Stimulated activated effector memory CD8-positive, alpha-beta T cell treated with anti-CD3 and anti-CD28 coated beads, Interleukin-12 subunit alpha, Interleukin-12 subunit beta, amount 100 ng/mL, for 72 hours (primary cell): ENCODE measurements at places on chromosomes 16 and 17.

DNA sequence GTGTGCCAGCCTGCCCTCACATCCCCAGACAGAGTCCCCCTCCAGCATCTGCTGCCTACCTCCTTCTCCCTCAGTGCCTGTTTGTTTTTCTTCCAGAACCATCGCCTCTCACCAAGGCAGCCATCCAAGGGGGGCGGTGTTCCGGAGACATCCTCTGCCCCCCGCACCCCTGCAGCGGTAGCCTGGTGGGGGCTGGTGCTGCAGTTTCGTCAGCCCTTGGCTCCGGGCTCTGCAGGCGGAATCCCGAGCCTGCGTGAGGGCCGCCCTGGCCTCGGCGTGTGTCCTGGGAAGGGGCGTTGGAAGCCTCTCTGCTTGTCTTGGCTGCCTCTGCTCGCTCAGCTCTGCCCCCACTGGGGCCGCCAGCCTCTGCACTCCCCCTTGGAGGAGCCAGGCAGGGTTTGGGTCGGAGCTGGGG, 126.0 kb upstream of the CIBAR2 start:
- DNase-seq, result no peak

GRCh38 chr17:50865868-50866260, 290 bp downstream of the TOB1 start:
- no peak for DNase-seq

DNA sequence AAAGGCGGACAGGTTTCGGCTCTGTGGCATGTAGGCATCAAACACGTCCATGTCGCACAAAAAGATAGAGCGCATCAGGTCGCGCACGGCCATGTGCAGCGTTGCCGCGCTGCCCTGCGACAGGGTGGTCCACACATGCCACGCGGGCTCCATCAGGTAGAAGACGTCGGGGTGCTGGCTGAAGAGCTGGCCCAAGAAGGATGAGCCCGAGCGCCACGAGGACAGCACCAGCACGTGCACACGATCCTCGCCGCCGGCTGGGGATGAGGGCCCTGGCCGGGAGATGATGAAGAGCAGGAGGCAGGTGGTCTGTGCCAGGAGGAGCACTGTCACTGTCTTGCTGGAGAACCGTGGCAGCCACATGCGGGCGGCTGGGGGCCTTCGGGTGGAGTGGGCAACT, 5.9 kb downstream of the CHST5 start:
- no peak for DNase-seq

DNA sequence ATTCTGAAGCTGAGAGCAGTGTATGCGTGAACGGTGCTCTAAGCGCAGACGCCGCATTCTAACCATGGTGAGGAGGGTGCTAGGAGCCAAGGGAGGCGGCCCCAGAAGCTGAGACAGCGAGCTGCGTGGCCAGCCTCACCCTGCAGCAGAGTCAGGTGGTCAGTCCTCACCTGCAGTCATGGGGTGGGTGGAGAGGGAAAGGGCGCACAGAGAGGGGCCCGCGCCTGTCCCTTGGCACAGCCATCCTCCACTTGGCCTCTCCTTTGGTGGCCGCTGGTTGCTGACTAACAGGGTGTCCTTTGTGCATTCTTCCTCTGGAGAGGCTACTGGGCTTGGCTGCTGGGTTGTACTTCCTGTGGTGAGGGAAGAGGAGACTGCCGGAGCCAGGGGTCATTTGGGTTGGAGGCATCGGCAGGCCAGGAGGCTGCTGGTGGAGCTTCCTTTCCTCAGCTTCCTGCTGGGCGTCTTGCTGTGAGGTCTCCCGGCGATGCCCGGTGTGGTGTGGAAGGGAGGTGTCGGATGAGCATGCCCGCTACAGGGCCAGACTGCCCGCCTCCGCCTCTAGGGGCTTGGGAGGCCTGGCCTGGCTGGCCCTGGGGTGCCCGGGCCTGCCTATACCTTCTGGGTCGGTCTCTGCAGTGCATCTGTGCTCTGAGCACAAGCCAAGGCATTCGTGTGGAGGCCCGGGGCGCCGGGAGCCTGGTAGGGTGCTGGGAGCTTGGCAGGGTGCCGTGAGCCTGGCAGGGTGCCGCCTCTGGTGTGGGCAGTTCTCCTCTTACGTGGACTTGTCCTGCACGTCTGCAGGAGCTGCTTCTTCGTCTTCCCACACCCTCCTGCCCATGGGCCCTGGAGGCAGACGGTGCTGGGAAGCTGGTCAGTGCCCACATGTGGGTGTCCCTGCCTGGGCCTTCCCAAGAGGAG, 17.4 kb downstream of the RNF213 start:
- no peak for DNase-seq

- DNase-seq, result no peak
These were observed 110.2 kb downstream of the HS3ST3A1 start for GRCh38 chr17:13491491-13491890.

- no peak for DNase-seq
These were observed 19.7 kb downstream of the ADGRG1 start for GRCh38 chr16:57648125-57648524.

DNA sequence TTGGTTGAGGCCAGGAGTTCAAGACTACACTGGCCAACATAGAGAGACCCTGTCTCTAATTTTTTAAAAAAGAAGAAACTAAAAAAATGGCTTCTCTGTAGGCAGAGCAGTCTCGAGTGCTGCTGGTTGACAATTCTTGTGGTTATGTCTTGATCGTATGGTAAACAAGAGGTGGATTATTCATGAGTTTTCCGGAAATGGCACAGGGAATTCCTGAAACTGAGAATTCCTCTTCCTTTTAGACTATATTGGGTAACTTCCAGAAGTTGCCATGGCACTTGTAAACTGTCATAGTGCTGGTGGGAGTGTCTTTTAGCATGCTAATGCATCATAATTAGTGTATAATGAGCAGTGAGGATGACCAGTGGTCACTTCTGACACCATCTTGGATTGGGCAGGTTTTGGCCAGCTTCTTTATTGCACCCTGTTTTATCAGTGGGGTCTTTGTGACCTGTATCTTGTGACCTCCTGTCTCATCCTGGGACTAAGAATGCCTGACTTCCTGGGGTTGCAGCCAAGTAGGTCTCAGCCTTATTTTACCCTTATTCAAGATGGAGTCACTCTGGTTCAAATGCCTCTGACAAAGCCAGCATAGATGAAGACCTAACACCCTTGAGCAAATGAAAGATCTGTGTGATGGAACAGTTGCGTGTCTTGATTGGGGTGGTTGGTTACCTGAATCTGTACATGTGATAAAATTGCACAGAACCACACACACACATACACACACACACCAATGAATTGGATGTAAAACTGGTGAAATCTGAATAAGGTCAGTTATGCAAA, 30.2 kb downstream of the BMERB1 start:
- DNase-seq, result no peak

DNA sequence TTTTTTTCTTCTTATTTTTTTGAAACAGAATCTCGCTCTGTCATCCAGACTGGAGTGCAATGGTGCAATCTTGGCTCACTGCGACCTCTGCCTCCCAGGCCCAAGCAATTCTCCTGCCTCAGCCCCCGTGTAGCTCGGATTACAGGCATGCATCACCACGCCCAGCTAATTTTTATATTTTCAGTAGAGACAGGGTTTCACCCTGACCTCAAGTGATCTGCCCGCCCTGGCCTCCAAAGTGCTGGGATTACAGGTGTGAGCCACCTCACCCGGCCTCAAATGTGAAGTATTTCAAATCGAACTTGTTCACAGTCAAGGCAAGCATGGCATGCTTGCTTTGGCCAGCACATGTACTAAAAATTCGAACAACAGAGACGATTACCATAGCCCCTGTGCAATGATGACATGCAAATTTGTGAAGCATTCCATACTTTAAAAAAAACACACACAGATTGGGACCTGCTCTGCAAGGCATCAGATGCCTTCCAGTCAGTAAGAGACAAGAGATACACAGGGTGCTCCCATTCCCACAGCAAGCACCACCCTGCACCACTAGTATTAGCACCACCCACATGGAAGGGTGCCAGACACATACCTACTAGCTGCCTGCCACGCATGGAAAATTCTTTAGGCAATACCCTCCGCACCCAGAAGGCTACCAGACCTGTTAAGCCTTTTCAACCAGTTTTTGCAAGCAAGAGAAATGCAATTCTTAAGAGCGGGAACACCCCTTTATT, 47.2 kb downstream of the ANKRD11 start:
- no peak for DNase-seq

DNA sequence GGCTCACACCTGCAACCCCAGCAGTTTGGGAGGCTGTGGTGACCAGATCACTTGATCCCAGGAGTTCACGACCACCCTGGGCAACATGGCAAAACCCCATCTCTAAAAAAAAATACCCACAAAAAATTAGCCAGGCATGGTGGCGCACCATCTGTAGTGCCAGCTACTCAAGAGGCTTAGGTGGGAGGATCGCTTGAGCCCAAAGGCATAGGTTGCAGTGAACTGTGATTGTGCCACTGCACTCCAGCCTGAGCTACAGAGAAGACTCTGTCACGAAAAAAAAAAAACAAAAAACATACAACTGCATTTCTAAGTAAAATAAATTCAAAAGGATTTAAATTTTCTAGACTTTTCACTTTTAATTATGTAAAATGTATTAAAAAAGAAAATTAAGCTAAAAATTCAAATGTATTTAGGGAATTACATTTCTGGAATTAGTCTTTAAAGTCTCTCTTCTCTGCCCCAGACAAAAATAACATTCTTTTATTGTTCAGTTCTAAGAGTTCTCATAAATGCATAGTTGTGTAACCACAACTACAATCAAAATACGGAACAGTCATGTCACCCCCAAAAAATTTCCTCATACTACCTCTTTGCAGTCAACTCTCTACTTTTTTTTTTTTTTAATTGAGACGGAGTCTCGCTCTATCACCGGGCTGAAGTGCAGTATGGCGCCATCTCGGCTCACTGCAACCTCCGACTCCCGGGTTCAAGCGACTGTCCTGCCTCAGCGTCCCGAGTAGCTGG, 14.1 kb downstream of the FAM222B start:
- DNase-seq, result no peak

DNA sequence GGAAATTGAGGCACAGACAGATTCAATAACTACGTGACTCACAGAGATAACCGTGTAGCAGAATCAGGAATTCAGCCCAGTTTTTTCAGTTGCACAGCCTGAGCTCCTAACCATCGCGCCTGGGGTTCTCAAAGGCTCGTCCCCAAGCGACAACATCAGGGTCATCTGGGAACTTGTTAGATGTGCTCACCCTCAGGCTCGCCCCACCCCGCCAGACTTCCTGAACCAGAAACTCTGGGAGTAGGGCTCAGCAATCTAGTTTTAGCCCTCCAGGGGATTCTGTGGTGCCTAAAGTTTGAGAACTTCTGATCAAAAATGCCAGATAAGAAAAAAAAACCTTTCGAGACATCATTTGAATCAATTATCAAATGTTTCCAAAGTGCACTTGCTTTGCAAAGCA, 559.8 kb downstream of the WWOX start:
- no peak for DNase-seq

GRCh38 chr16:72197545-72197944, 25.6 kb upstream of the PMFBP1 start:
- DNase-seq, result no peak

DNA sequence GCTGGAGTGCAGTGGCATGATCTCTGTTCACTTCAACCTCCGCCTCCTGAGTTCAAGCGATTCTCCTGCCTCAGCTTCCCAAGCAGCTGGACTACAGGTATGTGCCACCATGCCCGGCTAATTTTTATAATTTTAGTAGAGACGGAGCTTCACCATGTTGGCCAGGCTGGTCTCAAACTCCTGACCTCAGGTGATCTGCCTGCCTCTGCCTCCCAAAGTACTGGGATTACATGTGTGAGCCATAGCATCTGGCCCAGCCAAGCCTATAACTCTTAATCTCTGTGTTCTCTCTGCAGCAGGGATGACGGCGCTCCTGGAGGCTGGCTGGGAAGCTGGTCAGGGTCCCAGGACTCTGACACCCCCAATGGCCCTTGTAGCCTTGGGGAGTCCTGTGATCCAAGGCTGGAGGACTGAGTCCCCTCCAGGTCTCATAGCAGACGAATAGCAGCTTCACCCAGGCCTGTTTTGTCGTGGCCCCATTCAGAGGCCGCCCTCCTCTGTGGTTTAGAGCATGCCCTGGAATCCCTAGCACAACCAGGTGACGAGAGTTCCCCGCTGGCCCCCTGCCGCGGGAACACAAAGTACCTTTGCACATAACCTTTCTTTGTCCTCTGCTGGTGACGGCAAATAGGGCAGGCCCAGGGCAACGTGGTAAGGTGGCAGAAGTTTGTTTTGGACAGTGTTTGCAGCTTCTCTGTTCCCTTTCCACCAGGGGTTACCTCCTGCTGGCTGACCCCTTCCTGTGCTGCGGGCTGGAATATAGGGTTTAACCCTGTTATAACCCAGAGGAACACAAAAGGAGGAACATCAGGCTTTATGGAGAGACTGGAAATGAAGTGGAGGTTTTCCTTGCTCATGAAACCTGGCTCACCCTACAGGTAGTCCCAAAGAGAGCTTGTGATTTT, 43.0 kb upstream of the TOB1 start:
- no peak for DNase-seq

- DNase-seq, result no peak
These were observed 33.8 kb upstream of the ADGRG1 start for GRCh38 chr16:57594531-57595031.

- no peak for DNase-seq
These were observed 41.9 kb upstream of the EMP2 start for GRCh38 chr16:10622036-10622921.

DNA sequence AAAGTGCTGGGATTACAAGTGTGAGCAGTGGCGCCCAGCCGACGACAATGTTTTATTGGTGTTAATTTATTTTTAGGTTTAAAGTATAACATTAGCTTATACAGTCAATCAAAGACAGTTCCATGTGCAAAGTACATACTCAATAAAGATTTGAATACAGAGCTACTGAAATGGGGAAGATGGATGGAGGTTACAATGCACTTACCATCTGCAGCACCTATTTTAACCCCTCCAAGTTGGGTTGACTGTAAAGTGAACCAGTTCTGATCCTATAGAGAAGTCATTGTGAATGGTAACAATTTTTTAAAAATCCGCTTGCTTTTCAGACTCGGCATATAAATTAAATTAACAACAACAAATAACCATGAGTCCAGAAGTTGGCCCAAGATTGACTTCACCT, 679 bp upstream of the PSKH1 start:
- no peak for DNase-seq

DNA sequence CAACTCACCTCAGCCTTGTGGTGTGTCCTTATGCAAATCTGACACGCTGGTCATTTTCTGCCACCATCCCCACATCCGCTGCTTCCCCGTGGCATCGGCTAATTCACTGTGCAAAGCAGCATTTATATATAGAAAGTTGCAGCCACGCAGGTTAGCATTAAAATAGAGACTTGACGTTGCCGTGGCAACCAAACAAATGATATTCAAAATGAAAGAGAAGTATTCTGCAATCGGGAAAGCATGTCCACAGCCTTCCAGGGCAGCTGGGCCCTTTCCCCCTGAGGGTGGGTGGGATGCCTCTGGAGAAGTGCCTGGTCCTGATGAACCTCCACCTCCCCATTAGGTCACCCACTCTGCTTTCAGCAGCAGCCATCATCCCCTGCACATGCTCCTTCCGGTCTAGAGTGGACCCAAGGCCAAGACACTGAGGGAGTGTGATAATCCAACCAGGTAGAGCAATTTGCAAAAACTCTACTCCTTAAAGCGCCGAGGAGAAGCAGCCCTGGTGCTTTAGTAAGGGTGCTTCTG, 138.7 kb downstream of the GAS7 start:
- DNase-seq, result no peak

DNA sequence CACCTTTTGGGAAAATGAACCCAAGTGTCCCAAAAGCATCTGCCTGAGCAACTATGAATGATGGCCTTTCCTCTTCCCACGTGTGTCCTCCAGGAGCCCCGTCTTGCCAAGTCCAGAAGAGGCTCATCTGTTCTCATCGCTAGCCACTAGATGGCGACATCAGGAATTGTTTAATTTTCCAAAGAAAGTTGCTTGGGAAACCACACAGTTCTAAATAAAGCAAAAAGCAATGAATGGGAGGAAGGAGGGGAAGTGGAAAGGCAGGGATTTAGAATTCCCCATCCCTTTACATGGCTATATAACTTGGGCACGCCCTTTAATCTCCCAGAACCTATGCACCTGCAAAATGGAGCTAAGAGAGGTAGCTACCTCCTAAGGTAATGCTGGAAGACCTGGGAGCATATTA, 9.0 kb upstream of the CDH5 start:
- DNase-seq, result no peak
